ENCODE measurements at places on chromosomes 2 and 18.

GRCh38 chr2:222307978-222308730 lies 9.4 kb upstream of the PAX3 start:
- no peak for DNase-seq

- DNase-seq = no peak
These were observed 11.2 kb downstream of the SLC66A2 start for GRCh38 chr18:79940126-79940813.

GRCh38 chr2:21658269-21658668 lies 534.5 kb downstream of the TDRD15 start:
- DNase-seq = no peak

GRCh38 chr2:9360701-9361100 lies 62.6 kb downstream of the ITGB1BP1 start:
- no peak for DNase-seq

DNA sequence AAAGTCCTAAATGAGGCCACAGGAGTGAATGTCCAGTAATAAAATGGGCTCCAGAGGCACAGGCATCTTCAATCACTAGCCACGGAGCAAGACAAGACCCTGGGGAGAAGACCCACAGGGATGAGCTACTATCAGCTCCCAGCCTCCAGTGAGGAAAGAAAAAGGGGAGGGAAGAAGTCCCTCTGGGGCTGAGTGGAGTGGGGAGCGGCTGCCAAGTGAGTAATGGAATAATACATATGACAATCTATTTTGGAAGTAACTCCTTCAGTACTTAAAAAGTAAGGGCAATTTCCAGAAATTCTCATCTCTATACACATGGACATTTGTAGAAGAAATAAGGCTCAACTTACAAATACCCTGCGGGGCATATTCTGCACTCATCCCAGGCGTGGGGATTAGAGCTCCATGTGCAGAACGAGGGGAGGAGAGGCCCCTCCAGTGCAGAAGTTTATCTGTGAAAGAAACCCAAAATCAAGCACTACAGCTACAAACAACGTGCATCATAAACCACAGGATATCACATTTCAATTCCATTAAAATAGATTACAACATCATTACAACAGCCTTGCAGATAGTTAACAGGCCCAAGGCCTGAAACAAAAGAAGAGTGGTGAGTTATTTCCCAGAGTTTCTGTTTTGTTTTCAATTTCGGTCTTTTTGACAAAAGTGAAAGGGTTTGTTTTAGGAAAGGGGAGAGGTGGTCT lies 84.9 kb downstream of the BCL11A start:
- peak; percentile 51 for DNase-seq

- DNase-seq = no peak
These were observed 74.1 kb downstream of the DGKD start for GRCh38 chr2:233428438-233428837.

- DNase-seq = peak; percentile 38
These were observed 74.5 kb downstream of the SPATS2L start for GRCh38 chr2:200380833-200381542.

GRCh38 chr18:48668466-48669179 lies 129.8 kb downstream of the CTIF start:
- DNase-seq = no peak

- DNase-seq = no peak
These were observed 83.3 kb upstream of the CAVIN2 start for GRCh38 chr2:191930205-191930604.

DNA sequence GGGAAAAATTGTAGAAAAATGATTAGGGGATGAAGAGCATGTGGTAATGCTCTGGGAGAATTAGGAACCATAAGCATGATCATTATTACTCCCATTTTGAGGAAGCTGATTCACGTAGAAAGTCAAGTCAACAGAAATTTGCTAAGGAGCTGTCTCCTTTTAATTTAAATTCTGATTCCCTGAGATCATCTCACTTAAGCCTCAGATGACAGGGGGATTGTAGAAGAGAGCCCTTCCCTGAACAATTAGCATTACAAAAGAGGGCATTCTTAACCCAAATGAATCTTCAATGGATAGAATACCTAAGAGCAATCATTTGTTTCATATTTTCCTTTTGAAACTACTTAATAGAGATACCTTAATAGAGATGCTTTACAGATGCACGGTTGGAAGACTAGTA lies 267.9 kb downstream of the NYAP2 start:
- DNase-seq = no peak
